NCI-H1694 (cell line): ENCODE measurements at places on chromosomes 5 and 9.

DNA sequence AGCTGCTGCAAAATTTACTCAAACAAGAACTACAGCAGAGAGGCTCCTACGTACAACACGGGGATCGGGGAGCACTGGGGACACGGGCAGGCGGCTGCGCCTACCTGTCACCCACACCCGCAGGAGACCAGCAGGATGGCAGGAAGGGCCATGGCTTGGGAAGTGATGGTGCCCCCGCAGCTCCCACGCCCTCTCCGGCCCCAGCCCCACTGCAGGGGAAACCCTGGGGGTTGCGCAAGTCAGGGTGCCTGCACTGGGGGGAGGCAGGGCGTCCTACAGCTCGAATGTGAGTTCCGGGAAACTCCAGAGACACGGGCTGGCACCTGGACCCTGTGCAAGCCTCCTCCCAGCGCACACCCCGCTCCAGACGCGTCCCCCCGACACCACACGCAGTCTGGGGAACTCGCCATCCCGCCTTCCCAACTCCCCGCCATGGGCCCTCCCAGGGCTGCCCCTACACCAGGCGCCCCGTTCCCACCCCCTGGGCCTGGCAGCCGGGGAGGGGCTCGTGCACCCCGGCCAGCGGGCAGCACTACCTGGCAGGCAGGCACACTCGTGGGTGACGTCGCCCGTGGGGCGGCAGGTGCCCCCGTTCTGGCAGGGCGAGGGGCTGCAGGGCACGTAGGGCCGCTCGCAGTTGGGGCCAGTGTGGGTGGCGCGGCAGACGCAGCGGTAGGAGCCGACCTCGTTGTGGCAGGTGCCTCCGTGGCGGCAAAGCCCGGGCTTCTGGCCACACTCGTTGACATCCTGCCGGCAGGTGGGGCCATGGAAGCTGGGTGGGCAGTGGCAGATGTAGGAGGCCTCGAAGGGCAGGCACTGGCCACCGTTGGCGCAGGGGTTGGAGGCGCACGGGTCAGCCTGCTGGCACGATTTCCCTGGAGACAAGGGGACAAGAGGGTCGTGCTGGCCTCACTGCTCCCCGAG, 23.3 kb downstream of the NOTCH1 start:
- no peak for DNase-seq

DNA sequence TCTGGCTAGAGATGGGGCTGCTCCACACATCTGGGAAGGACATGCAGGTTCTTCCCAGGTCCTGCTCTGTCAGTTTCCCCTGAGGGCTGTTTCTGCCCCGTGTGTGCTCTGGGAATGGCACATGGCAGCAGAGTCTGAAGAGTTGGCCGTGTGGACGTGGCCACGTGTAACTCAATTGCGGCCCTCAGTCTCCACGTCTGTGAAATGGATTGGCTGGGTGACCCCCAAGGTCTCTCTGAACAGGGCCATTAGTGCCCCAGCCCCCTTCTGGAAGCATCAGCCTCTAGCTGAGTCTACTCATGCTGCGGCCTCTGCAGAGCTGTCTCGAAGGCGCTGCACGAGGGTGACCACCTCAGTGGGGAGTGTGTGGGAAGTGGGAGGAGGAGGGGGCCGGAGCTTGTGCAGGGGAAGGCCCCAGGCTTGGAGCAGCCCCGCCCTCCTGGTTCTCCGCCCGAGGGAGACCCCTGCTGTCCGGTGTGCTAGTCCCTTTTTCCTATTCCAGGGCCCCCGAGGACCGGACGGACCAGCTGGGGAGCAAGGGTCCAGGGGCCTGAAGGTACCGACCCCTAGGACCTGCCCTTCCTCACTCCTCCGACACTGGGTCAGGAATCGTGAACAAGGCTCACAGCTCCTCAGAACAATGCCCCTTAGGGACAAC, 58.9 kb upstream of the ORM1 start:
- no peak for DNase-seq

DNA sequence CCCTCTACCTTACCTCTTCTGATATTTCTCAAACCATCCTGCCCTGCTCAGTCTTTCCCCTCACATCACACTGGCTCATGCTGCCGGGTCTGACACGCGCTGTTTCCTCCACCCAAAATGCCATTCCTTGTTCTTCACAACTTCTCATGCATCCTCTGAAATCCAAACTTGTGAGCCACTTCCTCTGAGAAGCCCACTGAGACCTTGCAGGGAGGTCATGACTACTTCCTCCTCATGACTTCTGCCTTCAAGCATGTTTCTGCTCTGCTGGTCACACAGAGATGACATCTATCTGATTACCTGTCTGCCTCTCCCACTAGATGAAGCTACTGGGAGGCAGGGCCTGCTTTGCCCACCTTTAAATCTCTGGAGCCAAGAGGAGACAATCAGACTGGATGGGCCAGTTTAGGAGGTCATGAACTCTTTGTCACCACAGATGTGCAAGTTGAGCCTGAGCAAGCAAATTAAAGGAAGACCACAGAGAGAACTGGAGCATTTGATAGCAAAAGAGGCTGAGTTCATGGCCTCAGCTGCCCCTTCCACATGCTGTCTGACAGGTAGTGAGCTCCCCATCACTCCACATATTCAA, 119.8 kb upstream of the TBC1D2 start:
- DNase-seq, result no peak

DNA sequence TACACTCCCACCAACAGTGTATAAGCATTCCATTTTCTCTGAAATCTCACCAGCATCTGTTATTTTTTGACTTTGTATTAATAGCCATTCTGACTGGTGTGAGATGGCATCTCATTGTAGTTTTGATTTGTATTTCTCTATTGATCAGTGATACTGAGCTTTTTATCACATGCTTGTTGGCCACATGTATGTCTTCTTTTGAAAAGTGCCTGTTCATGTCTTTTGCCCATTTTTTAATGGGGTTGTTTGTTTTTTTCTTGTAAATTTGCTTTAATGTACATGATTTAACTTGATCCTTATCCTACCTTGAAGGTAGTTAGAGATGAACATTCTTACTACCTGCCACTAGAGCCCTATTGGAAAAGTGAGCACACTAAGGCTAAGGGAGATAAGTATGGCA, 151.2 kb upstream of the KIF2A start:
- DNase-seq, result no peak

DNA sequence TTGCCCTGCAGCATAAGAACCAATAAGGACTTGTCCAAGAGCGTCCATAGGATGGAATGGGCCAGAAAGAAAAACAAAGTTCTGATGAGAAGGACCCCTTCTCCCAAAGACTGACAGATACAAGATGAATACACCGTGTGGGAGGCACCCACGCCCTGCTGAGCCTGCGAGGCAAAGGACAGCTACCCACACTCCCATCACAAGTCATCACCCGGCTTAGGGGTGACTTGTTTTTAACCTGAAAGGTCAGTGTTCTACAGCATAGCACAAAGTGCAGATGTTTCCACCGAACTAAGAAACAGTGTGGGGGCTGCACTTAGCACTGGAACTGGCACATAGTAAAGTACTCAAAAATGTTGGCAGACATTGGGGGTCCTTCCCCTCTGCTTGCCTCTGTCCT, 13.9 kb downstream of the TNIP1 start:
- DNase-seq, result no peak

DNA sequence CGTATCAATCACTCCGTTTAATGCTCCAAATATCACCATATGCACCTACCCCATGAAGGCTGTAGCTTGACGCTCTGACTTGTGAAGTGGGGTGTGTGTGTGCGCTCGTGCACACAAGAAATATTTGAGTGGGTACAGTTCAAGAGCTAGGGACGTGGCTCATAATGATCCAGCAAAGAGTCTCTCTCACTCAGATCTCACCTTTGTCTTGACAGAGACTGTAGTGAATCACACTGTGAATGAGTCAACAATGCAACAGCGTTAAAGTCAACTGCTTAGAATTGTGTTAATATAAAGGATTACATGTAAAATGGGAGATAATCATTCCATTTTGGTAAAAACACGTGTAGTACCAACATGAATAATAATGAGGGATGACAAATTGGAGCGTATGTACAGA, 119.4 kb downstream of the MED27 start:
- no peak for DNase-seq

GRCh38 chr5:77867194-77867691, 91.1 kb upstream of the TBCA start:
- peak; percentile 4 for DNase-seq

- no peak for DNase-seq
Measured at GRCh38 chr5:80925931-80926330, 34.2 kb upstream of the RASGRF2 start.

DNA sequence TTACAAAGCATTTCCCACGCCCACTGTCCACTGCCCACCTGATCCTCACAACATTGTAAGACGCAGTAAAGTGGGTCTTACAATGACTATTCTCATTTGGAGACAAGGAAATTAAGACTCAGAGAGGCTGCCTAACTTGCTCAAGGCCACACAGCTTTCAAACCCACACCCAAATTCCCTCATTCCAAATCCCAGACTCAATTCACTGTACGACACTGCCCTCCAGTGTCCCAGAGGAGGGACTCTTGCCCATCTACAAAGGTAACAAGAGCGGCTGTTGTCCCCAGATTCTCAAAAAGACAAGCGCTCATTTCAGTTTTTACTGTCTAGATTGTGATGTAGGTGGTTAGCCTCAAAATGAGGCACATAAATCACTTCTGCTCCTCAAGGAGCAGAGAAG, 184.6 kb downstream of the ACTL7B start:
- no peak for DNase-seq

DNA sequence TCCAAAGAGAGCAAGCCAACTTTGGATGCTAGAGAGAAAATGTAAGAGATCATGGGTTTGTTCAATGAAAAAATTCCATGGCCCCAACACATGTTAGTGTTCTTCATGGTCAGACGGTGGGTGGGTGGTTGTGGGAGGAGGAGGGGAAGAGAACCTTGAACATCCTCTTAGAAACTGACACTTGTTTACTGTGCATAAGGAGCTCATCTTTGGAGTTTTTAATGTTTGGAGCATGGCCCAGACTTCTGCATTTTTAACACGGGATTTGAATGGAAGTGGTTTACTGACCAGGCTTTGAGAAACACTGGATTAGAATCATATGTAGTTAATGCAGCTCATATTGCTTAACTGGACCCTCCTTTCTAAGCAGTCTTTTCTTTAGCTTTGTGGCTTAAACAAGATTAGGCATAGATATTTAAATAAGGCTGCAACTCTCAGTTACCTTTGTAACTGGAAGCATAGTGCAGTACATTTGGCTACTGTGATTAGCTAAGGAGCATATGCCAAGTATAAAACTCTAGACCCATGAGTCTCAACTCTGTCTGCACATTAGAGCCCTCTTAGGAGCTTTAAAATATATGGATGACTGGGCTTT, 60.1 kb downstream of the FOCAD start:
- DNase-seq, result no peak

- no peak for DNase-seq
Measured at GRCh38 chr5:114402206-114402605, 40.3 kb downstream of the KCNN2 start.

DNA sequence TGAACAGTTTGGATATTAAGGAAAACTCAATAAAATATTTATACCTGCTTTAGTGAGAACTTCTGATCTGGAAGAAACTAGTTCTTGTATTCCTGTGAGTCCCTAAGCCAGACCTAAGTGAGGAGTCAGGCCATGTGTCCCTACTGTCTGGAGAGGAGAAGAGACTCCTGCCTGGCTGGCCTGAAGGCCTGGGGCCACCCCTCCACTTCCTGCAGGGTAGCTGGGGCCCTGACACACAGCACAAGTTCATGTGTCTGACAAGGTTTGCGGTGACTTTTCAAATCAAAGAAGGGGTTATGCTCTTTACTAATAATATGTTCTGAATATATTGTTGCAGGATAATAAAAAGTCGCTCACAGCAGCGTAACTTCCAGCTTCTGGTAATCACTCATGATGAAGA, 16.1 kb upstream of the IL13 start:
- DNase-seq, result no peak

DNA sequence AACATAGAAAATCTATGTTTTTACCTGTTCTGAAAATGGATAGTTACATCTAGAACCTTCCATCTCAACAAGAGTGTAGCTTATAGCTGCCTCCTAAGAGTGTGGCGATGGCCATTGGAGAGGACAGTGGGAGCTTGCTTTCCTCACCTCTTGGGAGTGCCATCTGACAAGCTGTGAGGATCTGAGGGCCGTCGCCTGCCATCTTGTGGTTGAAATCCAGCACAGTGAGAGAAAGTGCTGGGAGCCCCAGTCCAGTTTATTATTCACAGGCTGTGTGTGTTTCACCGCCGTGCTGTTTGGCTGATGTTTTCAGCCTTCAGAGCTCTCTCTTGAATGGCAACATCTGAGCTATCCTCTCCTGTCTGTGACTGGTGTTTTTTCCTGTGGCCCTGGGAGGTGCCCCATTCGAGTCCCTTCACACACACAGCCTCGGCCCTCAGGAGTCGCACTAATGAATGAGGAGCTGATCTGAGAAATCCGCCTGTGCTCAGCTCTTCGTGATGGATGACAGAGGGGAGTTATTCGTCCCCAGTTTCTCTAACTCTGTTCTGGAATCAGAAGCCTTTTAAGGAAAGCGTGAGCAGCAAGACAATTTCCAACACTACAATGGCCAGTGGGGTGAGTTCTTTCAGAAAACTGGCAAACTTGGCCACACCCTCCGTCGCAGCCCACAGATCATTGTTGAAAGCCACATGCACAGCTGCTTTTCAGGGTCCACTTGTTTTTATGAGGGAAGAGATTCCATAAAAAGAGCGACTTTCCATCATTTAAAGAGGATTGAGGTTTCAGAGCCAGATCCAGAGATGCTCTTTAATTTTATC, 170.3 kb downstream of the PDZD2 start:
- peak; percentile 51 for DNase-seq

GRCh38 chr5:171462928-171463861, 43.7 kb downstream of the FGF18 start:
- no peak for DNase-seq

DNA sequence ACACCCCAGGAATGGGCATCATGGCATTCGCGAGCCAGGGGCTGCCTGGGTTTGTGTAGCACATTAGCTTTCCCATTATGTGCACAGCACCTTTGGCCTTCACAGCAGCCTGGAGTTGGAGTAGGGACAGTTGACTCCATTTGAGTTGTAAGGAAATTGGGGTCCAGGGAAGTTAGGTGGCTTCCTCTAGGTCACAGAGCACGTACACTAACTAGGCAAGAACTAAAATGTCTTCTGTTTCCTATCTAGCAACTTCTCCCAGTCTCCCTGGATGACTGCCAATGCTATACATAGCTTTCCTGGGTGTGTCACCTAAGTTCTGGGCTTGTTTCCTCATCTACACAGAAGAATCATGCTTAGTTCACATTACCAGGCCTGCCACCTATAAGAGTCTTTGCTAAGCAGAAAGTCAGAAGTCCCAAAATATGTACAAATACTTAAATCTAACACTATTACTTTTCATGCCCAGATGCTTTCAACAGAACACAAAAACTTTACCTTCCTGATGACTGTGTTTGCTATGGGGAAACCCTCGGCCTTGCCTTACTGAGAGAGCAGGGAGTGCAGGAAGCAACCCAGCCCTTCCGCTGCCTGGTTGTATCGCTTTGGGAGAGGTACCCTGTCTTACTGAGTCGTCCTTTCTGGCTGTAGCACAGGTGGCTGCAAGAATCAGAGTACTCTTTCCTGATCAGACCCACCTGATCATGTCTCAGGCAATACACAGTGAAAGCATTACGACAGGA, 12.0 kb downstream of the MACROH2A1 start:
- no peak for DNase-seq

- DNase-seq, result no peak
Measured at GRCh38 chr5:10507575-10508096, 56.2 kb upstream of the ANKRD33B start.

- DNase-seq, result no peak
Measured at GRCh38 chr9:19999491-20000057, 210.7 kb upstream of the SLC24A2 start.
